Globus pallidus (tissue), 1 donor: ENCODE measurements at places on chromosomes 4 and X.
A peak's percentile ranks its signal among the peaks of the same experiment; 100 is the strongest.

GRCh38 chr4:177441803-177442622 lies at the start of gene AGA:
Gene AGA, minus strand, starts transcription at chr4:177442437. Its CDS starts 62 bp downstream, at chr4:177442375.
- DNase-seq, result peak; percentile 94

GRCh38 chrX:97401586-97402136 lies 518.0 kb downstream of the RPA4 start:
- DNase-seq, result no peak

GRCh38 chr4:48683784-48684666 lies 96.1 kb downstream of the FRYL start:
- no peak for DNase-seq

DNA sequence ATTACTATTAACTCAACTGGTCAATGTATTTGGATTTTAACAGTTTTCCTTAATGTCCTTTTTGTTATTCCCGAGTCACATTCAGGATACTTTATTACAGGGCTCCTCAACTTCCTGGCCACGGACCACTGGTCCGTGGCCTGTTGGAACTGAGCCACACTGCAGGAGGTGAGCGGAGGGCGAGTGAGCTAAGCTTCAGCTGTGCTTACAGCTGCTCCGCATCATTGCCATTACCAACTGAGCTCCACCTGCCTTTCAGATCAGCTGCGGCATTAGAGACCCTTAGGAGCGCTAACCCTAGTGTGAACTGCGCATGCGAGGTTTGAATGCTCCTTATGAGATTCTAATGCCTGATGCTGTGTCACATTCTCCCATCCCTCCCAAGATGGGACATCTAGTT lies 591.7 kb downstream of the CCSER1 start:
- DNase-seq, result no peak

DNA sequence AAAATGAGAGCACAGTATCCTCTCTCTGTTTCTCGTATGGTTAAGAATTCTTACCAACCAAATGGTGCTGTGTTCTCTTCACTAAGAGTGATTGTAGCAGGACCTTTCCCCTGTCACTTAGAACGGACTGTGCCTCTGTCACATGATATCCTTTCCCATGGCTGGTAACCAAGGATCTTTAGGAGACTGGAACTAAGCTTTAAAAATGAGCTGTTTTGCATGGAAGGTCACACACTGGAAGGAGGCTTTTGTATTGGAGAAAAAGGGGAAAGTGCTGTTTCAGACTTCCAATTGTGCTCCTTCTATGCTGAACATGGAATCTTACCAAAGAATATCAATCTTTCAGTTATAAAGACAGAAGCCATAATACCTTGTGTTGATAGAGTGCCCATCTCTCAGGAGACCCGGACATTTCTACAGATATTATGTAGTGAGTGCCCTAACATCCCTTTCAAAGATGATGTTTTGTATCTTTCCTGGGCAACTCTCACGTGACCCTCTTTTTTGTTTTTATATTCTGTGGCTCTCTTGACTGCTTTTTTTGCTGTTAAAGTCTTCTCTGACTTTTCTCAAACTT lies 148.6 kb downstream of the SLC4A4 start:
- DNase-seq, result peak; percentile 77
